NCI-H1105 treated with DMSO at 0.1 percent for 48 hours (cell line): ENCODE measurements at places on chromosomes 3 and 15.

DNA sequence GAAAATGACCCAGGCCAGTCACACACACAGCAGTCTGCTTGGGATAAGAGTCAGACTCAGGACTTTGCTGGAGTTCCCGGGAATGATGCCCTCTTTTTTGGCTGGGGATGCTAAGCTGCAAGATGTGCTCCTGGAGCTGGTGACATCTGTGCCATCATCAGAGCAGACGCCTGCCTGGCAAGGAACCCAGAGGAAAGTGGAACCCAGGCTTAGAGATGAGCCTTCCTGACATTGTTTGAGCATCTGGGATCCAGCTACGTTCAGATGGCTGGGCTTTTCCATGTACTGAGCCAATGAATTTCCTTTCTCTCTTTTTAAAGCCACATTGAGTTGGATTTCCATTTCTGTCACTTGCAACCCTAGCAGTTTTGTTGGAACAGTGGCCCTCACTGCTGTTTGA, 53.3 kb downstream of the EBLN2 start:
- DNase-seq = no peak

DNA sequence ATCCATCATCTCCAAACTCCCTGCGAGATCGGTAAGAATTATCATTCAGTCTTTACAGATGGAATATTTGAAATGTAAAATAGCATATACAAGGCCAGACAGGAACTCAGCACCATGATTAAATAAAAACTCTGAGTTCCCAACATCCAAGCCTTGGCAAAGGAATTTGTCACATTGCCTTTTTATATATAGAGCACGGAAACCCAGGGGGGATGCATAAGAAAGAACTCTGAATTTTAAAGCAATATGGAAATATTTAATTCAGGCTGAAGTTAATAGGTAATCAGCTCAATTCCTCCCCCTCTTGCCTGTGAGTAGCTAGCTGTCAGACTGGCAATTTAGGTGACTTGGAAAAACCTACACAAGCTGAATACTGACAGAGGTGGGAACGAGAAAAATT, 217.9 kb upstream of the KCNMB2 start:
- DNase-seq = no peak

- DNase-seq = peak; percentile 79
Measured at GRCh38 chr3:165642761-165643420, 194.3 kb downstream of the BCHE start.

GRCh38 chr3:45852828-45853227, 10.9 kb upstream of the LZTFL1 start:
- no peak for DNase-seq

- no peak for DNase-seq
Measured at GRCh38 chr3:32758375-32758753, 59.4 kb upstream of the TRIM71 start.

GRCh38 chr3:53668872-53669271, 174.5 kb downstream of the CACNA1D start:
- DNase-seq = no peak

- DNase-seq = peak; percentile 74
Measured at GRCh38 chr15:46714950-46715349, 1002.4 kb upstream of the SEMA6D start.

GRCh38 chr3:145752576-145752975, 408.4 kb downstream of the PLOD2 start:
- DNase-seq = no peak

DNA sequence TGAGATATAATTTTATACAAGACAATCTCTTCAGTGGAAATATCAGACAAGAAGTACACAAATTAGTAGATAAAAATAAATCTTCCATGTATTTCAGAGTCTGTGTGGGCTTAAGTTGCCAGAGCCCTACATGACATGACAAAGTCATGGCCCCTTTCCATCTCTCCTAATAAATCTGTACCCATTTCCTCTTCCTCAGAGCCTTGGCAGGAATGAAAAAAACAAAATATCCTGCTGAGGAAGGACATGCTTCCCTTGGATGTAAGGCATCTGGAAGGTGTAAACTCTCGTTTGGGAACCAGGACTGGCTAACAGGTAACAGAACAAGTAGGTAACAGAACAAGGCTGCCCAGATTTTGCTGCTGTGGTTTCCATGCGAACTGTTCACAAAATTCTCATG, 148.1 kb downstream of the SNRK start:
- DNase-seq = no peak

- peak; percentile 4 for DNase-seq
Measured at GRCh38 chr3:98573181-98573728, 20.2 kb downstream of the CPOX start.

DNA sequence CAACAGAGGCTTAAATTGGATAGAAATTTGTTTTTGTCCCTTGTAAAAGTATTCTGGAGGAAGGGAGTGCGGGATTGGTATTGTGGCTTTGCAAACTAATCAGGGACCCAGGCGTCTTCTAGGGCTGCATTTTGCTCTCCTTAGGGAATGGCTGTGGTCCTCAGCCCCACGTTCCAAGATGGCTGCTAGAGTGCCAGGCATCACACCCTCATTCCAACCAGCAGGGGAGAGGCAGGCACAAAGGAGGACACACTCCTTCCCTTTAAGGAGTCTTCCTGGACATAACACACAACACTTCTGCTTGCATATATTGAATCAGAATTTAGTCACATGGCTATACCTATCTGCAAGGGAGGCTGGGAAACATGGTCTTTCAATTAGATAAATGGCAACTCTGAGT, 174.5 kb upstream of the LYSMD4 start:
- DNase-seq = no peak

DNA sequence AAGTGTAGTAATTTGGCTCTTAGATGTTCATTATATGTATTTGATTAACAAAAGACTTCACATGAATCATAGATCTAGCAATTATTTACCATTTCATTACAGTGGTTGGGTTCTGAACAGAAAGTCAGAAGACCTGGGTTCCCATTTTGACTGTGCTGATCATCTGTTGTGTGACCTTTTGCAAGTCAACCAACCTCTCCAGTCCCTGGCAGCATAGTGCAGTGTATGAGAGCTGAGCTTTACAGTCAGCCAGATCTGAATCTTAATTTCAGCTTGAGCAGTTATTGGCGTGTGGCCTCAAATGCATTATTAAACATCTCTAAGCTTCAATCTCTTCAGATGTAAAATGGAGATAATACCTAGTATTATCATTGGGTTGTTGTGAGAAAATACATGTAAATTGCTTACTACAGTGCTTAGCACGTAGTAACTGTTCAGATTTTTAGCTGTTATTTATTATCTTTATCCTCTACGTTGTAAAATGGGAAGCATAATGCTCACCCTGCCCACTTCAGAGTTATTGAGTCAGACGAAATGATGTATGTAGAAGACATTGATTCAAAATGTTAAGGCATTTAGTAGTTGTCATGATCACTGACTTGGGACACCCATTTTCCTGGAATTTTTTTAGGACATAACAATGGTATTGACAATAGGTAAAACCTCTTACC, 104.0 kb downstream of the KLHL25 start:
- DNase-seq = no peak

GRCh38 chr3:123137001-123137400, 64.7 kb upstream of the SEC22A start:
- DNase-seq = no peak

DNA sequence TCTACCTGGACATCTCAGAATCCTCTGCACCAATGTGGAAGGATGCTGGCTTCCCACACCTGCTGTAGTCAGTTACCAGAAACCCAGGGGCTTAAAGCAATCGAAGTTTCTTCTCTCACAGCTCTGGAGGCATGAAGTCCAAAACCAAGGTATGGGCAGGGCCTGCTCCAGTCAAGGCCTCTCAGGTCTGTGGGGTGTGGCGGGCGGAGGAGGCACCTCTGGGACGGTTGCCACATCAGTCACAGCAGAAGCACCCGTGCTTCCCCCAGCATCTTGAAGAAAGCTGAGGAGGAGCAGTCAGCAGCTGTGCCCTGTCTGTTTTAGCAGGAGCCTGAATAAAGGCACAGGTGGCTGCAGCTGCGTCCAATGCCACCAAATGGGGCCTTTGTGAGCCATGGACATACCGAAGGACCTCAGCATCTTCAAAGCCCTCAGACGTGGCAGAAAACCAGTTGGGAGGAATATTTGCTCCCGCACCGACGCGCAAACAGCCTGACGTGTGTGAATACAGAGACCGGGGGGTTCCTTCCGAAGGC, 68.9 kb downstream of the TFRC start:
- DNase-seq = no peak

DNA sequence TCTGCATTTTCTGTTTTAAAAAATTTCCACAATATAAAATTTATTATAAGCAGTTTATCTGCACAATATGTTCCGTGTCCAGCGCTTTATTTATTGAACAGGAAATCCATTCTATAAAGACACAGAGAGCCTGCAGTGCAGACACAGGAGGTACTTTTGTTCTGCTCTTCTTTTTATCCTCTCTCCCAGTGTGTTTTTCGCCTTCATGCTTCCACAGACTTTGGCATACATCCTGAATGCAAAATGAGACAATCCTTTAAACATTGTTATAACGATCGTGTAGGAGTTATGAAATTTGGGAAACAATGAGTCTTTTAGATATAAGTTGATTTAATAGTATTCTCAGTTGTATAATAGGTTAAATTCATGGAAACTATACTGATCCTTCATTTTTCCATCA, 749.2 kb downstream of the NAALADL2 start:
- DNase-seq = no peak

GRCh38 chr15:77410701-77411618, 8.9 kb downstream of the PEAK1 start:
- DNase-seq = peak; percentile 62

- no peak for DNase-seq
Measured at GRCh38 chr3:103977417-103977816, 1389.3 kb upstream of the ALCAM start.

GRCh38 chr3:114496874-114497273, 203.0 kb downstream of the TIGIT start:
- DNase-seq = no peak

GRCh38 chr3:128488991-128489673, 3.9 kb downstream of the GATA2 start:
- DNase-seq = peak; percentile 75

- DNase-seq = peak; percentile 94
Measured at GRCh38 chr3:165742351-165742750, 94.9 kb downstream of the BCHE start.

GRCh38 chr3:156395961-156396710, 158.8 kb downstream of the SSR3 start:
- DNase-seq = no peak
